ENCODE measurements at places on chromosomes 5 and 9.
A peak's percentile ranks its signal among the peaks of the same experiment; 100 is the strongest.

- DNase-seq: no peak
Observed at GRCh38 chr9:36152741-36153438, 16.3 kb upstream of the CCIN start.

GRCh38 chr5:150461231-150461630 is 11.7 kb upstream of the RPS14 start:
- no peak for DNase-seq

DNA sequence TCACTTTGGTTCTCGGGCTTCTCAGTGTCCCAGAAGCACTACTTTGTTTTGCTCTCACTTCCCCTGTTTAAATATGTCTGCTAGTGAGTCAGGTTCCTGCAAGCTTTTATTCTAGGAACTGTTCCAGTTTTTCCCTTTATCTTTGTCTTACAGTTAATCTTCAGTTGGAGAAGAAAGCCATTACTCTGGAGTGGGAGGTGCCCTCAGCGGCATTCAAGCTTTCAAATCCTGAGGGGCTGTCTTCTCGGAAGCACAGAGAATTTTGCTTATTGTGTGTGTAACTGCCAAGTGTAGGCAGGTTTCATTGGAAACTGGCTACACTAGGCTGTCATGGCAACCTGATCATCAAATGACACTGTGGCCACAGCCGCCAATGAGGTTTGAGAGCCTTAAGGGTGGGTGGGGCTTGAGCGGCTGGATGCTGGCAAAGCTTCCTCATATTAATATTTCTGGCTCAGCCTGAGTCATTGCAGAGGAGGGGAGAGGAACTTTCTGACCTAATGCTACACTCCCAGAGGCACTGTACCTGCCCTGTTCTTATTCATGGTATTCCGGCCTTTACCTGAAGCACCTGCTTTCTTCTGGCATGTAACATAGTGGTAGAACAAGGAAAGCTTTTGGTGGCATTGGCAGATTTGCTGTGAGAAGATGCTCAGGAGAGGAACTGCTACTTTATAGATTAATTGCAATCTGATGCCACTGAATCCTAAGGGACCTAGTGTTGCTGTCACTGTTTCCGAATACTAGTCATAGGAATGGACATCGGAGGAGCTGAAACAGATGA is 26.3 kb downstream of the SLC25A25 start:
- DNase-seq: peak; percentile 58

DNA sequence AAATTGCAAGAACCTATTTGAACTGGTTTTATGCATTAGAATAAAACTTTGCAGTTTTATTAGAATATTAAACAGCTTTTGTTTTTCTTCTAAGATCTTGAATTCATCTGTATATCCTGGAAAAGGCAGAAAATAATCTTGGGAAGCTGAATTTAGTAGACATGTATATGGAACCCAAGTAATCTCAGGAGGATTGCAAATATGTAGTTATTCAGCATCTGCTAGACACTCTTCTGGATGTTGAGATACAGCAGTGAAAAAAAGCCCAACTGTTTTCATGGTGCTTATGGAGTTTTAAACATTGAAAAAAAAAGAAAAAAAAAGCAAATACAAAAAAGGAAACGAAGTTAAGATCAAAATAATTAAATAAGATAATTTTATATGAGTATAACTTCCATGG is 922.2 kb upstream of the SEMA6A start:
- no peak for DNase-seq

DNA sequence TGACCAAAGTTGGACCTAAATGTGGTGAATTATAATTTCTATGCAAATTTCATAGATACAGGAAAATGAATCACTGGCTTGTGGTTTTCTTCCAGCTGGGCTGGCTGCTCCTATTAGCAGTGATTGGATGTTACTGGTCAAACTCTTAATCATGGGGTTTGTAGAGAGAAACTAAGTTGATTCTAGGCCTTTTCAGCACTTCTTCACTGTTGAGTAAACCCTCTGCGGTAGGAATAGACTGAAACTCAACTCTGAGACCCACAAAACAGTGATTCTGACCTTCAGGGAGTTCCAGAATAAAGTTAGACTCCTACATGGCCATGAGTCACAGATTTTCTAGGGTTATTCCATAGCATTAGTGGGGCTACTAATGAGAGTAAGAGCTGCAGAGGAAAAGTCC is 47.9 kb upstream of the FKTN start:
- no peak for DNase-seq

All from NCI-H1417 treated with DMSO at 0.1 percent for 48 hours (cell line).